ENCODE measurements at places on chromosomes 4 and X.

DNA sequence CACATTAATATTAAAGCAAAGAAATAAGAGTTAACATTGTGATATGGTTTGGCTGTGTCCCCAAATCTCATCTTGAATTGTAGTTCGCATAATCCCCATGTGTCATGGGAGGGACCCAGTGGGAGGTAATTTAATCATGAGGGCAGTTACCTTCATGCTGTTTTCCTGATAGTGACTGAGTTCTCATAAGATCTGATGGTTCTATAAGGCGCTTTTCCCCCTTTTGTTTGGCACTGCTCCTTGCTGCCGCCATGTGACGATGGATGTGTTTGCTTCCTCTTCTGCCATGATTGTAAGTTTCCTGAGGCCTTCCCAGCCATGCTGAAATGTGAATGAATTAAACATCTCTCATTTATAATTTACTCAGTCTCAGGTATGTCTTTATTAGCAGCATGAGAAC lies 153.8 kb upstream of the GALNT7 start:
- DNase-seq = no peak

GRCh38 chr4:121050300-121050699 lies 22.0 kb downstream of the NDNF start:
- no peak for DNase-seq

DNA sequence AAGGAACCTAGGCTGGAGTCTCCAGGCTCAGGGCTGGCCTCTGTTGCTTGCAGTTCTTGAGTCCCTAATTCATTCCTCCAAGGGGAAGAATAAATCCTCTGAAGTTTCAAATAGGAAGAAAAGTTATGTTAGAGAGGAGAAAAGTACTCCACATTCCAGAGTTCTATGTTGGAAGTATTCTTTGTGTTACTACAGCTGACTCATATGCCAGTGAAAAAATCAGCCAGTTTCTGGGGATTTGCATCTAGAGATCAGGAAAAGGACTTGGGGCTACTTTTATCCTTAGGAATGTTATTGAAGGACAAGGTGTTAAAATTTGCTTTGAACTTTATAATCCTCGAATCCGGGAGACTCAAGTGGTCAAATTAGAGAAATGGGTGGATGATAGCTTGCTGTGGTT lies 11.7 kb upstream of the NUDT9 start:
- no peak for DNase-seq

GRCh38 chr4:37054531-37055077 lies 189.9 kb upstream of the NWD2 start:
- no peak for DNase-seq

- no peak for DNase-seq
Observed at GRCh38 chr4:108954880-108955279, 192.0 kb upstream of the ETNPPL start.

DNA sequence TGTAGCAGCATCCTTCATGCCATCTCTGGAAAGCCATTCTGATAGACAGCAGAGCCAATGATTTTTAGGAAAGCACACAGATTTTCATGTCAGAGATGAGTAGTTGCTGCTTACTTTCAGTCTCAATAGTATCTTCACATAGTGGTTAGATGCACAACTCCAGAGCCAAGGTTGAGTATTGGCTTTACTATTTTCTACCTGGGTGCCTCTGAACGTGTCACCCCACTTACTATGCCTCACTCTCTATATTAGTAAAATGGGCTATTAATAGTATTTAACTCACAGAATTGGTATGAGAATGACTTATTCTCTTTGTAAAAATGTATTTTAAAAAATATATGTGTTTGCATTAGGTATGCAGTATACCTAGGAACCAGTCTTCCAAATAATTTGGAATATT lies 108.8 kb upstream of the STIM2 start:
- DNase-seq = no peak

DNA sequence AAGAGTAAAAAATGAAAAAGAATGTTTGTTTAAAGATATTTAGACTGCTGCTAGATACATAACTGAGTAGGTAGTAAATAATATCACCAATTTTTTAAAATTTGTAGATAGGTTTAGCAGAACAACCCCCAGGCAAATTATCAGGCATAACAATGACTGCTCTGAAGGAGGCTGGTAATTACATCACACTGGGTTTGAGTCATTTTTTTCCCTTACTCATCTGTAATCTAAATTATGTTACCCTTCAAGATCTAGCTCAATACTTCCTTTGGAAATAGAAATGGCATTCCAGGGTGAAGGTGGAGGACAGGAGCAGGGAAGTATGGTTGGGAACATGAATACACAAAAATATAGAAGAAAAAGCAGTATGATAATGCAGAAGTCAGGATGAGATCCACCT lies 431.6 kb upstream of the MAOA start:
- no peak for DNase-seq
